ENCODE measurements at places on chromosomes 3 and 15.

DNA sequence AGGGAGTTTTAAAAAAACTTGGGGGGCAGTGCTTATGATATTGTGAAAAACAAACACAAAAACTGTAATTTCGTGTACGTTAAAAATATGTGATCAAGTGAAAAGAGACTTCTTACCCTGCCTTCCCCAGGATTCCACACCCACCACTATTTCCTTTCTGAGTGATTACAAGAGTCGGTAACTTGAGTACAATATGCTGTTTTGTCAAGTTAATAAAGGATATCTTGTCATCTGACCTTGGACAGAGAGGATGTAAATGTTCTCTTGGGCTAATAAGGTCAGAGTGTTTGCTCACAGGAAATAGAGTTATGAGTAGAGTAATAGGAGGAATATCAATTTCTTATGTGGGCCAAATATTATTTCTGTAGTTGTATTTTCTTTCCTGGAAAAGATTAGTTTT is 68.1 kb downstream of the NOX5 start:
- DNase-seq, result no peak

GRCh38 chr3:170699158-170700053 is 113.5 kb upstream of the SLC7A14 start:
- DNase-seq, result no peak

DNA sequence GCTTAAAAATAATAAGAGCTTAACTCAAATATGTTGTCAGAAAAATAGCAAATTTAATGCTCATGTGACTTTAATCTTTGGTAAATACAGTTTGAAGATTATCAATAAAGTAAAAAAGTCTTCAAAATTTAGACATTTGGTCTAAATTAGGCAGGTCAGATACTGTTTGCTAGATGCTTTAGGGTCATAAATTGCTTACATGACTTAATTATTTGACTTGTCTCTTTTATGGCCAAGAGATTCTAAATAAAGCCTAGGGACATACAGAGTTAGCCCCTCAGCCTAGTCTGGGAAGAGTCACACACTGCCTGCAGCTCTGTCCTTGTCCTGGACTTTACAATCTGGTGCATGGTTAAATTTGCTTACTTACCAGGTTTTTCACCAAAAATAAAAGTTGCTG is 198.3 kb upstream of the LRRFIP2 start:
- DNase-seq, result no peak

DNA sequence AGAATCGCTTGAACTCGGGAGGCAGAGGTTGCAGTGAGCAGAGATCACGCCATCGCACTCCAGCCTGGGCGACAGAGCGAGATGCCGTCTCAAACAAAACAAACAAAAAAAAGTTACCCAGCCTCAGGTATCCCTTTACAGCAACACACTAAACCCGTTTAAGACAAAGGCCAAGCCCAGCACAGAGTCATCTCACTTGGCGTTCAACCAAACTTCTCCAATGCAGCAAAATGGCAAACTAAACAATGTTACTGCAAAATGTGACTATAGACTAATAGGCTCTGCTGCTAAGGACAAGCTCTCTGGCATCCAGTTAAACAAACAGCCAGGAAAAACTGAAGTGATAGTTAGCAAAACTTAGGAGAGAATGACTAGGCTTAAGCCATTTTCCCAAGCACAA is 6.4 kb upstream of the FAM219B start:
- no peak for DNase-seq

DNA sequence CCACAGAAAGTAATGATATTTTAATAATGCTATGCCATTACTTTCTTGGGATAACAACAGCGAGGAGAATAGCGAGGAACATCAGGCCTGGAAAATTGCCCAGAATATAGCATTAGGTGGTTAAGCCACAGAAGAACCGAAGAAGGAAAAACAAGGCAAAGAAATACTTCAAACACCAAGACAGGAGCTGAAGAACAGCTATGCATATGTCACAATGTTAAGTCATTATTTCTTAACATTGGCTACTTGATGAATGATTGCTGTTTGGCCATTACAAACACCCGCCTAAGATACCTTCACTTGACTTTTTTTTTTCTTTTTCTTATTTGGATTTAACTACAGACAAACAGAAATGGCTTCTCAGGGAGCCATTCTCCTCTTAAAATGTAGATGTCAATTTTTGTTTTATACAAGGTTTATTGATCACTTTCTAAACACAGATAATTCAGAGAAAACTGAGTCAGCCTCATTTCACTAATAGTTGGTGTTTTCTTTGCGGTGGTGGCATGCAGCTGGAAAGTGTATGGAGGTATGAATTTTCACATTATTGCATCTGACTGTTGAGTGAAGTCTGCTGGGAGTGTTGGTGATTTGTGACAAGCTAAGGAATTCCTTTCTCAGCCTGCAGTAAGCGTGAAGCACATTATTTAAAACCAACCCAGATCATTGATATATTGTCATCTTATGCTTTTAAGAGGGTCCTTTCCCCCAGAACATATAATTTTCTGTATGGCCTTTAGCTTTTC is 705.7 kb upstream of the NR2F2 start:
- DNase-seq, result no peak

DNA sequence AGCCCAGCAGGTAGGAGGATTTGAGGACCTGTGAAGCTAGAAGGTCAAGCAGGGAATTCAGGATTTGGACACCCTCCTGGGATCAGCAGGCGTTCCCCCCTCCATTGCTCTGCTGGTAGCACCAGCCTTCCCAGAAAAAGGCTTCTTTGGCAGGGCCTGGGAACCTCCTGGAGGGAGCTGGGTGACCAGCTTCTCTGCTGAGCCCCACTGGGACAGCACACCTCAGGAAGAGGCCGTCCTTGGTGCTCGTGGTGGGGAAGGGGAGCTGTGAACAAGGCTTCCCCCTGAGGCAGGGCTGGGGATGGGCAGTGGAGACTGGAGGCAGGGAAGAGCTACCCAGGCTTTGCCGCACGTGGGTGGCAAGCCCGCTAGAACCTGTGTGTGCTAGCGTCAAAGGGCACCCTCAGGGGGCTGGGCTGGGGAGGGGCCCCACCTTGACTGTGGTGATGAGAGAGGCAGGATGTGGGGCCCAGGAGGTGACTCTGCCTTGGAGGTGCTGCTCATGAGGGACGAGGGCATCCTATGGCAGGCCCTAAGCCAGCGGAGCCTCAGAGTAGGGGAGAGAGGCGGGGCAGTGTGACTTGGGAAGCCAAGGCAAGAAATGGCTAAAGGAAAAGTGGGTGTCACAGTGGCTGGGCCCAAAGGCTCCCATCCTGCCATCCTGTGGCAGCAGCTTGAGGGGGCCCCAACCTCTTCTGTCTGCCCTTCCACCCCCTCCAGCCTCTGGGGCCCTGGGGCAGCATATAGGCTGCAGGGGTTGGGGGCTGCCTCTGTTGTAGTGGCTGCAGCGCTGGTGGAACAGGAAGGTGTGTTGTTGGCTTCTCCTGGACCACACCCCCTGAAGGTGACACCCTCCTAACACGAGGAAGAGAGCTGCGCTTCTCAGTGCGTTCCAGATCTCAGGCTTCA is 20.7 kb downstream of the KLF13 start:
- no peak for DNase-seq
